ENCODE measurements at places on chromosomes 3 and 15. TPM values are rescaled to one million over a fixed set of nuclear protein-coding genes. Genes with fewer than 3 reads are reported as not detected.

GRCh38 chr3:114112696-114113095, 56.2 kb downstream of the QTRT2 start:
- no peak for DNase-seq

- no peak for DNase-seq
These were observed 57.8 kb downstream of the HACD2 start for GRCh38 chr3:123527046-123527445.

GRCh38 chr3:128489674-128489926, 3.4 kb downstream of the GATA2 start:
- no peak for DNase-seq

DNA sequence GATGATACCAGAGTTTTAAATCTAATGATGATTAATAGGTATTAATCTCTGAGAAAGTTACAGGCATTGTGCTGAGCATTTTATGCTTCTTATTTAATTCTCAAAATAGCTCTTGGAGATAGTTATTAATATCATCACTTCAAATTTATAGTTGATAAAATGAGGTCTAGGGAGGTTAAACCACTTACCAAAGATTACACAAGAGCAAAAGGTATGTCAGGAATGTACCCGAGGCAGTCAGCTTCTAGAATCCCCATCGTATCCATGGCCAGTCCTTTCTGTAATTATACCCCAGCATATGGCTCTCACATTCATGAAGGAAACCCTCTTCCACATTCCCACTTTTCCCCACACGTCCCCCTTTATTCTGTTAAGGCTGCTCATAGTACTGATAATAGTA, 421.3 kb downstream of the PYDC2 start:
- DNase-seq: no peak

GRCh38 chr3:183654727-183655126, 19.3 kb downstream of the KLHL24 start:
- DNase-seq: no peak

DNA sequence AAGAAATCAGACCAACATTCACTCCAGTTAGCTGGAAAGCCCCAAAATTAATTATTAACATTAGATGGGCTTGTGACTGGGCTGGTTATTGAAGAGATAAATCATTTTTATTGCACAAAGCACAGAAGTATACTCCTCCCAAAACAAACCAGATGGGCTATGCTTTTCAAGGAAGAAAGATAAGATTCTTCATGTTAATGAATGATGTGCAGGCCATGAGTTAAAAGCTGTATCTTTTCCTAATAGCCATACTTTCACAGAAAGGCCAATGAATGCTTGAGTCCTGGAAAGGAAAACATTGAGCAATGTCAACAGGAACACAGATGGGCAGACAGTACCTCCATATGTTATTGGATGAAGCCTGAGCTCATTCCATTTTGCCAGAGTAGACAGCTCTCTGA, 55.4 kb downstream of the OCA2 start:
- no peak for DNase-seq

GRCh38 chr3:28678086-28678485, 329.5 kb upstream of the AZI2 start:
- no peak for DNase-seq

DNA sequence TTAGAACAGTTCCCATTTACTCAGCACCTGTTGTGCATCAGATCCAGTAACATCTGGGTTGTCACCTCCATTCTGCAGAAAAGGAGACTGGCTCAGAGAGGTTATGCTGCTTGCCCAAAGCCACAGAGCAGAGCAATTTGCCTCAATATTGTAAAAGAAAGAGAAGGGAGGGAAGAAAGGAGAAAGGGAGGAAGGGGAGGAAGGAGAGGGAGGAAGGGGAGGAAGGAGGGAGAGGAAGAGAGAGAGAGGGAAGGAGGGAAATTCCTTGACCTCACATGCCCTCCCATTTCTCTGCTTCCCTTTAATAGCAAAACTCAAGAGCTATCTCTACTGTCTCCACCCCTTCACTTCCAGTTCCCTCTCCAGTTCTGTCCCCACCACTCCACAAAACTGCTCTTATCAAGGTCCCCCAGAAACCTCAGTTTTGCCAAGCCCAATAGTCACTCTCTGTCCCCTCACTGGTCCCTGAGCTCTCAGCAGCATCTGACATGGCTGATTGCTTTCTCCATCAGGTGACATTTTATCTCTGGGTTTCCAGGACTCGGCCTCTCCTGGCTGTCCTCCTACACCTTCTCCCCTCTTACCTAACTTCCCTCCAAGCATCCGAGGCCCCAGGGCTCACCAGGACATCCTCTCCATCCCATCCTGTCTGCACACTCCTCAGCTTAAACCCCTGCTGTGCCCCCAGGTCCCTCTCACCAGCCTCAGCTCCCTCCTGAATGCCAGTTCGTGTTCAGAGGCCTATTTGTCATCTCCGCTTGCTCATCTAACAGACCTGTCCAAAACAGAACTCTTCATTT, 104.7 kb upstream of the LINGO1 start:
- DNase-seq: no peak

GRCh38 chr3:195140816-195141793, 129.9 kb downstream of the XXYLT1 start:
- DNase-seq: no peak

DNA sequence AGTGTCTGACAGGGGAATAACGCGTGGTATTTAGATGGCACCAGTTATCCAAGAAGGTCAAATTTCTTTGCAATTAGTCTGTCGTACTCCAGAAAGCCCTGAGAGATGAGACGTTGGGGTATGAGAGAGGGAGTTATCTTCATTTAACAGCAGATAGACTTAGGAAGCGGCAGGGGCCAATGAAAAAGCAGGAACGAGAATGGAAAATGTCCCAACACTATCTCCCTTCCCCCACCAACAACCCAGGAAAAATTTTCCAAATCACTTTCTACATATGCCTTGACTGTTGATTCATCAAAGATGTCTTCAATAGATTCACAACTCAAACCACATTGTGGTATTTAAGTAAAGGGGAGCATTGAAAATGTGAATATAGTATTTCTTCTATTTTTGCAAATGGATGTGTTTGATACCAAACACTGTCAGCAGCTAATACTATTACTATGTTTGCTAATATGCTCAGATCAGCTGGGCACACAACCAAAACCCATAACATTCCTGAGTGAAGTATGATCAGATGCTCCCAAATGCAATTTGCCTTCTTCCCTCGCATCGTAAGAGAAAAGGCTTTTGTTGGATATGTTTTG, 13.3 kb upstream of the GREM1 start:
- no peak for DNase-seq

- no peak for DNase-seq
These were observed 59.9 kb downstream of the SUCNR1 start for GRCh38 chr3:151933234-151933853.

DNA sequence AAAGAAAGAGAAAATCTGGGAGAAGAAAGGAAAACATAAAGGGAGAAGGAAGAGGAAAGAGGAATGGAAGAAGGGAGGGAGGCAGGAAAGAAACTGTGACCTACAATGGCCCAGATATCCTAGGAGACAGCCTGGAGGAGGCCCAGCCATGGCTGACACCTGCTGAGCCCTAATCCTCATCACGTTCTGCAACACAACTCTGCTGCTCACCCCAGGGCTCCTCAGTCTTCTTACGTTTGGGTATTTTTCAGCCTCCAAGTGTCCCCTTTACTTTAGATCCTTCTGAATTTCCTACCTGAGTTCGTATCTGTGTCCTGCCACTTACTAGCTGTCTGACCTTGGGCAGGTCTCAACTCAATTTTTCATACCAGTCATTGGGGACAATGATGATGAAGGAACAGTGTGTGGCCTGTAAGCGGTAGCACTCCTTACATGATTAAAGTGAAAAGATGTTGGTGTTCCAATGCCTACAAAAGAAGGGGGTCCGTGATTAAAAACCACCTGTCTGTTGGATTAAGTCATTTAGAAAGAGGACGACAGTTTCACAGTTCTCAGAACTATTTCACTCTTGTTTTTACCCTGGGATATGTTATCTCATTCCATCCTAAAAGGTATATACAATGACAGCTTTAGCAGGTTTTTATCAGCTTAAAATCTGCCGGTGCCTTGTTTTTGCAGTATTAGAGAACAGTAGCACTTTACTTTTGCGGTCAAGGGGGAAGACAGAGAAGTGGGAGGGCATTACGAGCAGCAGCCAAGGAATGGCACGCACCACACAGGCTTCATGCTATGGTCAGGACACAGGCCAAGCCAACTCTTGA, 47.4 kb downstream of the CCR4 start:
- no peak for DNase-seq

GRCh38 chr3:154098376-154098775, 22.8 kb upstream of the ARHGEF26 start:
- DNase-seq: no peak

DNA sequence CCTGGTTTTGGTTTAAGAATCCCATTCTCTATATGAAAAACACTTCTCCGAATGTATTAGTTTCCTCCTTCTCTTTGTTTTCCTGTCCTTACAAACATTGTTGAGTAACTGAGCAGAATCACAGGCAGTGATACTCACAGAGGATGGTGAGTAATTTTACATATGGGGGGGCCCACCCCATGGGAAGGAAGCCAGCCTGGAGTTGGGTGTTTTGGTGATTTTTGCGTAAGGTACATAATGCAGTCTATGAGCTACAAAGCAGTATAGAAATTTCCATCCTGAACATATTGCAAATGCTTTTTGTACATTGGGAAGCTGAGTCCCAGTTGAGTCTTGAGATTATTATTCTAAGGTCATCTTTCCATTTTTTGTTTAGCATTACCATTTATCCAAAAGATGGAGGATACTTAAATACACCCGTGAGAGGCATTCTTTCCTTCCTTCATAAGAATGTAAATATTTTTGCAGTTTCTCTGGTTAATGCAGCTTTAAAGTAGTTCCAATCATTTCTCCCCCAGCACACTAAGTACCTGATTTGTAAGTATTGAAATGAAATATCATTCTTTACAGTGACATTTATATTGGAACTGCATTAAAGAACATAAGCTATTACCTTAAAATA, 476.8 kb downstream of the AGBL1 start:
- no peak for DNase-seq

DNA sequence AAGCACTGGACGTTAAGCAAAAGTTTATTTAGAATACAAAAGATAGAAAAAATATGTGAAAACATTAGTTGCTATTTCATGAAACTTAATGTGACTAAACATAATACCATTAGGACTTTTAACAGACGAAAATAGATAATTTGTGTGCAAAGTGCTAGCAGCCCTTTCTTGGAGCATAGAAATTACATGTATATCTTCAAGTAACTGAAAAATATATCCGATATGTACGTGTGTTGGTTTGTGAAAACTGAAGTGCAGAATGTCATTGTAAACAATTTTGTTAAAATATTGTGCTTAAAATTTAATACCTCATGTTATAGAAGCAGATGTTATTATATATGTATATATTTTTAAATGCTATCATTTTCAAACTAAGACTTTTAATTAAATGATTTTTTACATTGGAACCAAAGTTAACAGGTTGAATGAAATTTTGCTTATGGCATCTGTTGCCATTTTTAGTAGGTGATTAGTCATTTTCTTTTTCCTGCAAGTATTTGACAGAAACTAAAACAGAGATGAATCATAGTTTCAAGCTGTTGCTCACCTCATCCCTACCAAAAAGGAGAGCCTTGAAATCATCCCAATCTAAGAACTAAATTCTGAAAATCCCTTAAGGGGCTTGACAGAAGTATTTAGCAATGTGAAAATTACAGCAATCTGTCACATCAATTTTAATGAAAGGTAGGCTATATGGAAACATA, 334.8 kb downstream of the NAALADL2 start:
- peak; percentile 35 for DNase-seq

DNA sequence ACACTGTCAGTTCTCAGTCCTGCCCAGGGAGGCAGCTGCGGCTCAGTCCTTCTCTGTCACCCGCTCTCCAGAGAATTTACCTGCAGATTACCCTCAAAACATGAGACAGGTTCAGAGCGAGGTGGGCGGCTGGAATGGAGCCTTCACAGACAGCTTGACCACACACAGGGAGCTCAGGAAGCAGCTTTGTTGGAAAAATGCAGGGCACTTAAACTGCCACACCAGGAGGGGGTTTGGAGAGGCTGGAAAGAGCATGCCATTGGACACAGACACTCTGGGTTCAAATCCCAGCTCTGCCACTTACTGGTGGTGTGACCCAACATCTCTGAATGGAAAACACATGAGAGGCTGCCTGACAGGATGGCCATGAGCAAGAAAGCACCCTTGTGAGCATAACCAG, 290.8 kb upstream of the LRRFIP2 start:
- no peak for DNase-seq

DNA sequence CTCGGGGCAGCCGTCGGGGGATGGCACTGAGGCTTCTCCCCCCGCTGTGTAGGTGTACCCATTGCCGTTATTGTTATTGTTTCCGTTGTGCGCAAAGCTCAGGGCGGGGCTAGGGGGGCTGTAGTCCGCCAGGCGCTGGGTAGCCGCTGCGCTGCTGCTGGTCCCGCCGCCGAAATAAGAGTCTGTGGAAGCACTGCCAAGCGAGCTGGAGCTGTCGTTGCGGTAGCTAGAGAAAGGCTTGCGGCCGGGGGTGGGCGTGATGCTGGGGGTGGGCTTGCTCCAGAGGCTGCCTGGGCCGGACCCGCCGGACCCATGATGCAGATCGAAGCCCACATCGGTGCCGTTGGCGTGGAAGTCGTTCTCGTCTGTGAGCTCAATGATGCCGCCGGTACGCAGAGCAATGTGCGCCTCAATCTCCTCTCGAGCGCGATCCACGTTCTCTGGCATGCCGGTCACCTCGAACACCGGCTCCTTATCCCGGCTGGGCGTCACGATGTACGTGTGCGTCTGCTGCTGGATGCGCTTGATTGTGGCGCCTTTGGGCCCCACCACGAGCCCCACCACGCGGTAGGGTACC, 1.9 kb downstream of the MEX3B start:
- no peak for DNase-seq

GRCh38 chr15:85518979-85519761, 138.8 kb downstream of the AKAP13 start:
- no peak for DNase-seq

- no peak for DNase-seq
These were observed 84.6 kb downstream of the SLCO3A1 start for GRCh38 chr15:91938136-91938535.

MESP2 gene
- 0.20 TPM for total RNA-seq

SI gene
- not detected for total RNA-seq

EFHB gene
- total RNA-seq: 0.30 TPM

TMEM44 gene
- 30.3 TPM for total RNA-seq

RARRES1 gene
- 0.20 TPM for total RNA-seq

CLEC3B gene
- 0.57 TPM for total RNA-seq

GABRA5 gene
- not detected for total RNA-seq

AGTR1 gene
- not detected for total RNA-seq

CHRD gene
- 8.0 TPM for total RNA-seq

ALG1L2 gene
- total RNA-seq: 0.44 TPM

SMAD3 gene
- total RNA-seq: 89.2 TPM

GOLGA6D gene
- 0.12 TPM for total RNA-seq

FEZF2 gene
- total RNA-seq: not detected

Measured in HCT116 (cell line).